Stimulated activated naive CD4-positive, alpha-beta T cell treated with Interleukin-2 at 50 U/mL for 16 hours (primary cell): ENCODE measurements at places on chromosomes 1 and 21.

- no peak for DNase-seq
Observed at GRCh38 chr1:108896146-108897145, 19.7 kb downstream of the GPSM2 start.

DNA sequence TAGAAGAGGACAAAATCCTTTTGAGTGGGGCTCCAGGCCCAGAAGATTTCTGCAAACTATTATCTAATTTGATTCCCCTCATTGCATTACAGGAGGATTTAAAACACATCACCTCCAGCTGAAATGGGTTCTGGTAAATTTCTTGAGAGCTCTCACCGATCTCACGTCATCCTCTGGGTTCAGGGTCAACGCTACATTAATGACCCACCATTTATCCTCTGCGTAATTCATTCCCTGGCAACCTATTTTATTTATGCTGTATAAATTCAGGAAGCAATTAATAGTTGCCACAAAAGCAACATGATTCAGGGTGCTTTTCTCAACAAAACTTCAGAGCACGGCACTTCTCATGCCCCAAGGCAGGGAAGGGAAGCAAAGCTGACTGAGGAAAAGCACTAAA is 38.9 kb downstream of the LMX1A start:
- DNase-seq: no peak

- DNase-seq: no peak
Observed at GRCh38 chr1:160985723-160986122, 31.1 kb upstream of the ITLN2 start.

DNA sequence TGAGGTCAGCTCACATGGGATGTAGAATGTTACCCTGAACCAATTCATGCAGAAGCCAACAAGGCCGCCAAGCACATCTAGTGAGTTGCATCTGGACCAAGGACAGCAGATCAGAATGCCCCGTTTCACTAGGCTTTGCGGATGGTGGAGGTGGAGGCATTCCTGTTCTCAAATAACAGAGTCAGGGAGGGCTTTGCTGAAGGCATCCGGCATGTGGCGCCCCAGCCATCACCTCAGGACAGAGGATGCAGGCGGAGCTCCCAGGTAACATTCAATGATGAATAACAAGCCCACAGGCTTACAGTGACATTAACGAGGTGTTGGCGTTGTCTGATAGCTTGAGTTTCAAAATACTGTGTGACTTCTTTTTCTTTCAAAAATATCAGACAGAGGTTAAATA is 476.2 kb downstream of the CAMTA1 start:
- no peak for DNase-seq

DNA sequence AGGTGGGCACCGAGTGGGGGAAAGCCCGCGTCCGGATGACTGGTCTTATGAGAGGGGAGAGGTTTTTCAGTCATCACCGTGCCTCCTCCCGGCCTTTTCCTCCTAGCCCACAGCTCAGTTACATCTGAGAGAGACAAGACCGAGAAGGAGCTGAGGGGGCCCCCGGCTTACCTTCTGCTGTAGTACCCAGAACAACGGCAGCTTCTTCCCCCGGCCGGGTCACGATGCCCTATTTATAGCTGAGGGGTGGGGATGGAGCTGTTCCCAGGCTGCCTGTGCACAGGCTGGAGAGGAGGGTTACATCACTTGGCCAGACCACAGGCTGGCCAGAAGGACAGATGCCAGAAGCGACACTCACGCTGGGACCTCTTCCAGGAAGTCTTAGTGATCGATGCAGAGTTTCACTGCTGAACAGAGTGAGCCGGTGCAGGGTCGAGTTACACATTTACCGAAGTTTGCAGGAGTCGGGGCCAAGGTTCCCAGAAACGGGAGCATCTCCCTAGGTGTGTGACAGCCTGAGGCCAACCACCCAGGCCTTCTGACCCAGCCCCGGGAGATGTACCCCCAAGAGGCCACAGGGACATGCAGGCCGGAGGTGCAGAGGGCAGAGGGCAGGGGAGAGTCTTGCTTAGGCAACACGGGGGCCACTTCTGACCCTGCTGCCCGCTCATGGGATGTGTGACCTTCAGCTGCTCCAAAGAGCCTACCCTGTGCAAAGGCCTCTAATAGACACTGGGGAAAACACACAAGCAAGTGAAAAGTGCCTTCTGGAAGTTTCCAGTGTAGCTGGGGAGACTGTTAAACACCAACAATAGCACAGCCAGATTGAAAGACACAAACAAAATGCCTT is at the start of gene AGT:
AGT (minus strand) TSS at position 208 of the 850 bp plus-strand sequence. CDS start 3,299 bp downstream, outside the sequence.
- DNase-seq: no peak
